ENCODE measurements at places on chromosomes 4 and X. TPM values are rescaled to one million over a fixed set of nuclear protein-coding genes. Genes with fewer than 3 reads are reported as not detected.

SASH3 gene
- total RNA-seq: 10.0 TPM

HEPH gene
- 8.8 TPM for total RNA-seq

- no peak for DNase-seq
These were observed 104.5 kb downstream of the SHISA3 start for GRCh38 chr4:42501624-42502401.

DNA sequence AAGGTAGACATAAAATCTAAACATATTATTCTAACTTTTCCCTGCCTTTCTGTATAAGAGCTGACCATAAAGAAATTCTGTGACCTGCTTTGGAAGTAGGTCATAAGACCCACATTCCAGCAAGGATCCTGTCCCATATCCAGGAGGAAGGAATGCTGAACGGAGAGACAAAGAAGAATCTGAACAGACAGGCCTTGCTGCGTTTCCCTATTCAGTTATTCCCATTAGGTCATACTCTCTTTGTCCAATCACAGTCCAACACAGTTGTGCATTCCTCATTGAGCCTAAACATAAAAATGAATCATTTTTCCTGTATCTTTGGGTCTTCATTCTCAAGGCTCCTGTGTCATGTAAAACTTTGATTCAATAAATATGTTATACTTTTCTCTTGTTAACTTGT is 287.6 kb upstream of the TAPT1 start:
- DNase-seq: no peak

DNA sequence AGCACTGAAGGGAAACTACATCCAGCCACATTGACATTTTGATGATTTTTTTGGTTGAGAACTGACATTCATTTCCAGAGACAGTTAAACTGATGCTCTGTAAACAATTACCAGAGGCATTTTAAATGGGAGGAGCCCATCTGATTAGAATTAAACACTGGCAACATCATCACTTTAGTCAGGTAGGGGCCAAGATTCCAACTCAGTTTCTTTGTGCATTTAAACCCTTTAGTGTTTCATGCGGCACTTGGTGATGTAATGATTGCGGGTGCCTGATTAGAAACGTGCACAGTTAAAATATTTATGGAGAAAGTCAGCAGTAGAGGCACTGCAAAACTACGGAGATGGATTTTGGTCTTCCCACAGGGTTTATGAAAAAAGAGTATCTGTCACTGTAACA is 16.1 kb downstream of the TNIP3 start:
- DNase-seq: no peak

Measured in breast epithelium (tissue), 4 donors.